ENCODE measurements at places on chromosomes 5 and 9.
A peak's percentile ranks its signal among the peaks of the same experiment; 100 is the strongest.

GRCh38 chr9:108194154-108194553, 661.6 kb downstream of the ACTL7B start:
- no peak for DNase-seq

DNA sequence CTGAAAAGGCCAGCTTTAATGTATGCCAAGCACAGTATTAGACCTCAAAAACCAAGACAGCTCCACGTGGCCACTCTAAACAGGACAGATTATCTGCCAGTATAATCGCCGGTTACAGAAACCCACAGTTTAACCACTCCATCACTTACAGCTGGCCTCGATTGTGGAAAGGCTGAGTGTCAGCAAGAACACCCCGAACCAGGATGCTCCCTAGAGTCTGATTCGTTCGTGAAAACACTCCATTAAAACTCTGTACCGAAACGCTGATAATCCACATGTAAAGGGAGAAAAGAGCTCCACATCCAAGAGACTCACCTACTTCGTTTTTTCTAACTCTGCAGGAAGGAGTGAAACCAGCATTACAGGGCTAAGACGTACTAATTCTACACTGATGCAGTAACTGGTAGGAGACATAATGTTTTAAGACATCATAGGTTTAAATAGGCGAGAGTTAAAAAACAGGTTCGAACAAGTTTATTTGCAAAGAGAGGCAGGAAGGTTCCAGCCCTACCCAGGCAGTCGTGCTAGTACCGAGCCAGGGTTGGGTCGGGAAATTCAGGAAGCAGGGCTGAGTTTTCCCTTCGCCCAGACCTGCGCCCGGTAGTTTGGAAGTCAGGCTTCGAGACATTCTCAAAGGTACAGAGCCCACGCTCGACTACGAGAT, 949 bp downstream of the SERINC5 start:
- DNase-seq, result peak; percentile 16

GRCh38 chr5:58019614-58020013, 440.3 kb downstream of the PLK2 start:
- no peak for DNase-seq

DNA sequence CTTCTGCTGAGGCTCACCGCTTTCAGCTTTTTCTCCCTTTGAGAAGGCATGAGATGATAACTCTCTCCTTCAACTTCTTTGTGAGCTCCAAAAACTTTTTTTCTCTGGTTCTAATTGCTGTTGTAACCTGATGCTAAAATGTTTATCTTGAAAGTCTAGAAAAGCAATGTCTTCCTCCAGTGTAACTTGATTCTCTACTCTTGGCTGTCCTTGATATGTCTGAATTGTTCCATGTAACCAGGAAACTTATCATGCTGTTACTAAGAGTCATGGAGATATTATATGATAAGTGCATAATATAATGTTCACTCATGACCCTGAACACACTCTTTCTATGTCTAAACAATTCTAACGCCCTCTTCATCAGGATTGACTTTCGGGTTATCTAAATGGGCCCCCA, 128.0 kb upstream of the ABCA1 start:
- DNase-seq, result no peak

GRCh38 chr5:119751734-119752094, 122.4 kb downstream of the FAM170A start:
- DNase-seq, result no peak

DNA sequence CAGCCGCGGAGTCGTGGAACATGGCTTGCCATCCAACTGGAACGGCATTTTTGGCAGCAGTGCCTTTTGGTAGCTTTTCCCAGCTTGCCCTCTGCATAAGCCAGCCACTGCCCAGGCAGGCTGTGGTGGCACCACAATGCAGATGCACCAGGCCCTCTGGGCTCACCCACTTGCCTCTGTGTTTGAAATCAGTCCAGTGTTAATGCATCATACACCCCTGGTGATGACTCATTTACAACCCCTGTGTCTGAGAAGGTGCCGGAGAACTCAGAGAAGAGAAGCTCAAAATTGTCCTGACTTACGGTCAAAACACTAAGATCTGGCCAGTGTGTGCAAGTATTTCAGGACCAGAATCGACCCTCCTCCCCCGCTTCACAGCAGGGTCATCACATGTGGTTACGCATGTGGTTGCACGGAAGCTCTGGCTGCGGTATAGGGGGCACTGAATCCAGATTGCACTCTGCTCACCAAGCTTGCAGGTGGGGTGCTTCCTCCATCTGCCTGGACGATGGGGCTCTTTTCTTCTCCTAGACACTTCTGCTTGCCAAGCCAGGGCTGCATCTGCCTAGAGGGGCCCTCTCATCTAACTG, 66.5 kb upstream of the SMIM15 start:
- DNase-seq, result no peak

GRCh38 chr5:118692811-118693342, 295.5 kb downstream of the DTWD2 start:
- no peak for DNase-seq

DNA sequence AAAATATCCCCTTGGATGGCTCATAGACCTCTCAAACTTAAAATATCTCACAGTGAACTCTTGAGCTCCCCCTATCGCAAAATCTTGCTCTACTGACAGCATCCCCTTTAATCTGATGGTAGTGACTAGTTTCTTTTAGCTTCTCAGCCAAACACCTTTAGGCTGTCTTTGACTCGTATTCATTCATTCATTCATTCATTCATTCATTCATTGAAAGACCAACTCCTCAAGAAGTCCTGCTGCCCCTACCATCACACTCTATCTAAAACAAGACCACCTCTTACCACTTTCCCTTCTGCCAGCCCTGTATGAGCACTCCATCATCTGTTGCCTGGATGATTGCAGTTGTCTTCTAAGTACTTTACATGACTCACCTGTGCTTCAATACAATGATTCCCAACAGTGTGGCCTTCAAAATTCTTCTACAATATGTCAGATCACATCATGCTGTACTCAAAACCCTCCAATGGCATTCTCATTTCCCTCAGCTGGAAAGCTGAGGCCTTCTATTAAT, 46.8 kb downstream of the ITGA2 start:
- DNase-seq, result no peak

- DNase-seq, result no peak
These were observed 23.3 kb upstream of the ZSWIM6 start for GRCh38 chr5:61308712-61309111.

- DNase-seq, result peak; percentile 23
These were observed 138.9 kb downstream of the GADD45G start for GRCh38 chr9:89743573-89744254.

Data from stimulated activated naive CD4-positive, alpha-beta T cell treated with Interleukin-2 at 50 U/mL for 16 hours (primary cell).